ENCODE measurements at places on chromosomes 2 and 18.
A peak's percentile ranks its signal among the peaks of the same experiment; 100 is the strongest.

DNA sequence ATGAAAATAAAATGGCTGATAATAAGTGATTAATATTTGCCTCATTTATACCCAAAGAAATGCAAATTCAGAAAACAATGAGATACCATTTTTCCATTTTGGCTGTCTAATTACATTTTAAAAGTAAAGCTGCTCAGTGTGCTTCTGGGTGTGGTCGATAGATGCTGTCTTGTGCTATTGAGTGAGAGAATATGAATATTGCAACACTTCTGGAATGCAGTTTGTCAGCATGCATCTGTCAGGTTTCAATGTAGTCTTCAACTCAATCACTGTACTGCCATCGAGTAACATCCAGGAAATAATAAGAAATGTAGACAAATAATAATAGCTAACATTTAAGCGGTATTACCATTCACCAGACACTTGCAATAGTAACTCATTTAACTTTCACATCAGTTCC, 3.9 kb downstream of the IL18R1 start:
- DNase-seq: no peak

DNA sequence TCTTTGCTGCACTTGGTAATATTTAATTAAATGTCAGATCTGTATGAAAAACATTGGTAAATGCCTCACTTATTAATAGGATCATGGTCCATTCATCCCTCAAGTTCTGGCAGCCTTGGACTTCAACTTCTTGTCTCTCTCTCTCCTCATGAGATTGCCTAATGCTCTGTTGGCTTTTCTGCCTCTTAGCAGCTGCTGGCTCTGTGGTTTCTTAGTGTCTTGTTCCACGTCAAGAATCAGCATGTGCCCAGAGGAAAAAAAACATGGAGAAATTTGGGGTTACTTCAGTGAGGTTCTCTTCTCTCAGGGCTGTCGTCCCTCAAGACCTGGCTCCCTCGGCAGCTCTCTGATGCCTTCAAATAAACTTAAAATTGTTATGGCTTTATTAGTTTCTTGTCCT, 75.4 kb downstream of the TAF4B start:
- DNase-seq: peak; percentile 37

GRCh38 chr2:75894170-75894569, 183.5 kb upstream of the GCFC2 start:
- no peak for DNase-seq

DNA sequence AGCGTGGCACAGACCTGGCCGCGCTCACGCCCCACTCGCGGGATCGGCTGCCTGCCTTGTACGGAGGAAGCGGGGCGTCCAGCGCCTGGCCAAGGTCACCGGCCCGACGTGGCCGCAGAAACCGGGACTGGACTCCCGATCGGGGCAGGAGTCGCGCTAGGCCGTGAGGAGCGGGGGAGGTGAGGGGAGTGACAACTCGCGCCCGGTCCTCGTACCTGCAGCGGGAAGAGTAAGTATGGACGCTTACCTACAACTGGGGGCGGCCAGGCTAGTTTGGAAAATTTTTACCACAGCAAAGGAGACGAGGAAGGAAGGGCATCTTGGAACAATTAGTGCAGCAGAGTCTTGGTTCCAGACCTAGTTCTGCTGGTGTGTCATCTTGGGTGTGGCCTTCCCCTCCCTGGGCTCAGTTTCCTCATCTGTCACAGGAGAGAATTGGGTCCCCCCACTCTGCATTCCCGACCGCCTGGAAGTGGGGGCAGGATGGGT, 693 bp downstream of the UBE2F start:
- DNase-seq: no peak

GRCh38 chr18:52376104-52376503, 36.1 kb downstream of the DCC start:
- DNase-seq: no peak

- no peak for DNase-seq
Observed at GRCh38 chr18:49067071-49067470, 116.3 kb upstream of the SMAD7 start.

DNA sequence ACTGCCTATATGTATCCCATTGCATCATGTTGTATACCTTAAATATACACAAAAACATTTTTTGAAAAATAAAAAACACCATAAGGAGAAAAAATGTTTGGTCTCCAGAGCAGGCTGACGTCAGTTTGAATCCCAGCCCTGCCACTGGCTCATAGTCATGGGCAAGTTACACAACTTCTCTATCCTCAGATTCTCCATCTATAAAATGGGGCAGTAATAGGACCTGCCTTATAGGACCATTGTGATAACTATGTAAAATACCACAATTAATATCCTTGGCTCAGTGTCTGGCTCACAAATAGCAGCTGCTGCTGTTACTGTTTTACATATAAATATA, 135.6 kb downstream of the SMAD7 start:
- DNase-seq: no peak

DNA sequence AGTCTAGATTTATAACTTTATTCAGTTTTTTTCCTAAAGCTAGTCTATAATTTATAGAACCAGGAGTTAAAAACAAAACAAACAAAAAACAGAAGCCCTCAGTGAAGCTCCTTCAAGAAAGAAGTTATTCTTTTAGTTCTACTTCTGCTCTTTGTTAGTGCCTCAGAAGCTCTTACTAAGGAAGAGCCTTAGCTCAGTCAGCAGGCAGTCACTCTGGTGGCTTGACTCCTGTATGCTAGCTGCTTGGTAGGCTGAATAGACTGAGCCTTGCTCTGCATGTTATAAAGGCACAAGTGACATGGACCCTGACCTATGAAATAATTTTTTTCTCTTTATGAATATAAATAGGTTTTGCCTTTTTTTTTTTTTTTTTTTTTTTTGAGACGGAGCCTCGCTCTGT, 24.8 kb downstream of the NCOA1 start:
- no peak for DNase-seq

GRCh38 chr18:26471027-26471426, 77.3 kb downstream of the KCTD1 start:
- peak; percentile 66 for DNase-seq

GRCh38 chr2:149744865-149745264, 157.3 kb upstream of the MMADHC start:
- DNase-seq: peak; percentile 65

- peak; percentile 39 for DNase-seq
Observed at GRCh38 chr18:63850020-63850419, 37.5 kb upstream of the SERPINB2 start.

- DNase-seq: no peak
Observed at GRCh38 chr18:75163736-75164135, 45.2 kb downstream of the PTGR3 start.

DNA sequence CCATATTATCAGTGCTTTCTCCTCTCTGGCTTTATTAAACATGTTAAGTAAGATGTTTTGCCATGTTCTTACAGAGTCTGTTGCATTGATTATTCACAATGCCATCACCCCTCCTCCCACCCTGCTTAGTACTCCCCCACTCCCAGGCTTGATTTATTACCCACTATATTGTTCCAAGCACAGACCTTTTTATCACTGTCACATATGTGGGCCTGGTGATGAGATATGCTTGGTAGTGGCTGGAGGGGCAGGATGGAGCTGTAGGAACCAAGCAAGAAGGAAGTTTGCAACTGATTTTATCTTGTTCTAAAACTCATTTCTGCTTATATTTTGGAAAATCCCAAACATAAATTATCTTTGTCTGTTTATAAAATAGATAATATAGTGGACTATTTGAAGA, 748.2 kb upstream of the CELF4 start:
- DNase-seq: no peak

- no peak for DNase-seq
Observed at GRCh38 chr2:165470361-165470760, 863 bp downstream of the CSRNP3 start.

- peak; percentile 15 for DNase-seq
Observed at GRCh38 chr2:61970807-61971556, 65.5 kb downstream of the COMMD1 start.

GRCh38 chr2:172377408-172377807, 50.0 kb upstream of the ITGA6 start:
- DNase-seq: no peak

DNA sequence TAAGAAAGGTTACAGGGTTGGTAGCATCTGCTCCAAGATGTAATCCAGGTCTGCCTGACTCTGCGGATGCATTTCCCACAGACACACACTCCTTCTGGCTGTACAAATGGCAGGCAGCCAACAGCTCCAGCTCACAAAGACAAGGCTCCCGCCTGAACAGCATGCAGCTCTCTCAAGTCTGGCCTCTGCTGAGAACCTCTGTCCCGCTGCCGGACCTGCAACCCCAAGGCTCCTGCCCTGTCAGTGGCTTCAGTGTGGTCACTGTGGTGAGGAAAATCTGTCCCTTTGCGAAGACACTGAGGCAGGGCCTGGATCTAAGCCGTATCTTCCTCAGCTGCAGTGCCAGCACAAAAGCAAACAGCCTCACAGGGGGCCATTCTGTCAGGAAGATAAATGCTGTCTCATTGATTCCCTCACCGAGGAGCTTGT, 469.3 kb upstream of the MEX3C start:
- DNase-seq: peak; percentile 68

GRCh38 chr2:25894135-25894830, 16.0 kb upstream of the ASXL2 start:
- peak; percentile 77 for DNase-seq

GRCh38 chr2:112582314-112582746, 2.1 kb upstream of the CHCHD5 start:
- DNase-seq: peak; percentile 78

- peak; percentile 24 for DNase-seq
Observed at GRCh38 chr18:35582899-35583558, 1.5 kb downstream of the GALNT1 start.

GRCh38 chr2:216606551-216607276, 26.5 kb upstream of the IGFBP2 start:
- no peak for DNase-seq

- DNase-seq: no peak
Observed at GRCh38 chr2:233513953-233514655, 52.5 kb downstream of the USP40 start.

DNA sequence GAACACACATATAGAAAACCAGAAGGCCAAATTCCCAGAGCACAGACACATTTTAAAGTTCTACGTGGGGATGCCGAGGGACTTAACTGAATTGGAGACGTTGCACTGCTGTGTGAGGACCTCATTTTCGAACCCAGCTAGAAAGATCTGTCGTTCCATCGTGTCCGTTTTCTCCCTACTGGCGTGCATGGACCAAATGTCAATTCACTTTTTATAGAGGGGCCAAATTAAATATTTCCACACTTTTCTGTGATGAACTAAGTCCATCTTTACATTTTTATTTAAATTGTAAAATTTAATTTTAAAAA, 692 bp upstream of the TSHZ1 start:
- no peak for DNase-seq

DNA sequence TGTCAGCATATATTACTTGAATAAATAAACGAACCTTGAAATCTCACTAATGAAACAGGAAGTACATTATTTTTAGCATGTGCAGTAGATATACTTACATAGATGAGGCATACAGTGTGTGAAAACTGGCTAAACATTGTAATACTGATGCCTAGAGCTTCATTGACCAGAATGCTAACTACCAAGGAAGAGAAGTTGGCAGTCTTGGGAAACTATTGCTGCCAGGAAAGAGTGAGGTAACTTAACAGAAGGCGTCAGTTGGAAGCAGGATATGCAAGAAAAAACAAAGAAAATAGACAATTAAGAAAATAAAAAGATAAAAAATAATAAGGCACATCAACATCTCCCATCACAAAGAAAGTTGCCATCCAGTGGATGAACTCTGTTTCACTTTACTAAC, 963.0 kb downstream of the TDRD15 start:
- no peak for DNase-seq

DNA sequence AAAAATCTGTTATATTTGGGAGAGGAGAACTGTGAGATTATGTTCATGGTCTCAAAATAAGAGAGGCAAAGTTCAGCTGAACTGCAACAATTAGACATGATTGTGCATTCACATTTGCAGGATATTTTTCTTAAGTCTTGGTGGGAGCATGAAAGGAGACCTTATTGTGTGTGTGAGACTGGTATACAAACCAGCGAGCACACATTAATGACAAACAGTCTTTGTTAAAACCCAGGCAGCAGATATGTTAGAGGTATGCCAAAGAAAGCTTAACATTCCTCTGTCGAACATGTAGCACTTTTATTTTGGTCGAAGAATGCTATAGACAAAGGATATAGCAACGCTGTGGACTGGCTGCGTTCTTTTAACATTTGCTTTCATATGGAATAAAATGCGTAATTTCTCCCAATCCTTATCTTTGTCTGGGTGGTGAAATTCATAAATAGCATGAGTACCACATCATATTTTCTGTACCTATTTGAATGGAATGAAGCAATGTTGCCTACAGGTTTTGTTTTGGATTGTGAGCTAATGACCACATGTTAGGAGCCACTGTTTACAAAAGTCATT, 88.4 kb downstream of the ICOS start:
- DNase-seq: no peak

DNA sequence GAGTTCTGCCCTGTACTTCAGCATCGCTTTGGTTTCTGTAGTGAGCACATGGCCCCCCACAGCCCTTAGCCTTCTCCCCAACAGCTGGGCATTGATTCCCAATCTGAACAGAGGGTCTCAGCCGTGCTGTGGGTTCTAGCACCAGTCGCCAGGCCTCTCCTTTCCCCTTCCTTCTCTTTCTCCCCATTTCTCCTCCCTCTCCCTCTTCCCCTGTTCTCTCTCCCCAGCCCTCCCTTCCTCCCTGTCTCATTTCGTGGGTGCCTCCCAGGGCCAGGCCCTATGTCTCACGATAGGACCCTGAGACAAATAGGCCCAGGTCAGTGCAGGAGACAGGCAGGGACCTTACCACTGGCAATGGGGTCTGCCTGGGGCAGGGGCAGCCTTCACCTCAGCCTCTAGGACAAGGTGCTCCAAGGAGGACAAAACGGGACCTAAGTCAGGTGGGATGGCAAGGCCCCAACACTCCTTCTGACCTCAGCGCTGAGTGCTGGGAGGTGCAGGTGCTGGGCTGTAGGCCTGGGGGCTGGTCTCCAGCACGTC, 143.4 kb upstream of the GPC1 start:
- DNase-seq: no peak

DNA sequence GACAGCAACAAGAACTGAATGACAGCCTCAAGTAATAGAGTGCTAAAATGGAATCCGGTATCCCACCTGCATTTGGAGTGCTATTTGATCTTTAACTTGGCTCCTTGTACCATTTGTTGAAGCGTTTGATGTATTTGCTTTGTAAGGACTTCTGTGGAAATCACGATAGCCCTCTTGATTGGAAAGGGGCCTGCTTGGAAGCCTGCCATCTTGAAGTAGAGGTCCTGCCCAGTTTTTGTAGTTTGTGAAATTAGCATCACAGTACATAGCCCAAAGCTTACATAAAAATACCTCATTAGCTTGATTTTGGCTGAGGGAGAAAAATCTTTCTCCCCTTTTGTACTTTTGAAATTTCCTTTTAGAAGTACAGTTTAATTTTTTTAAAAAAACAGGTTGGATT, 2.7 kb downstream of the CDCA7 start:
- no peak for DNase-seq

DNA sequence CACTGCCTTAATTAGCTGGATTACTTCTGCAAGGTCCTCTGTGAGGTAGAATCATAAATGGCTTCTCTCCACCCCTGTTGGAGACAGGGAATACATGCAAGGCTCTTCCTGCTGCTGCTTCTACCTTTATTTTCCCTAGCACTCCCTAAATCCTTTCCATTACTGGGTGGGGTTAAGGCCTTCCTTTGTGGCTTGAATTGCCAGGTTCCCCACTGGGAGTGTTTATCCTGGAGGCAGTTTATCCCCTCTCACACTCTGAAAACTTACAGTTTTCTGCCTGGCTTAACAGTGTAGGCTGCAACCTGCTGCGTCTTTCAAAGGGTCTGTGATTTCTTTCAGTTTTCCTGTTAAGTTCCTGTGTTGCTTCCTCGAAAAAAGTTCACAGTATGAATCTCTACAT, 1062.3 kb upstream of the CRIM1 start:
- no peak for DNase-seq

GRCh38 chr18:4078246-4078645, 376.9 kb downstream of the DLGAP1 start:
- no peak for DNase-seq

GRCh38 chr2:240780023-240780700, 39.9 kb downstream of the KIF1A start:
- peak; percentile 13 for DNase-seq

Data from fibroblast of pulmonary artery (primary cell).